CD8-positive, alpha-beta memory T cell (primary cell): ENCODE measurements at places on chromosomes 13 and 19.

DNA sequence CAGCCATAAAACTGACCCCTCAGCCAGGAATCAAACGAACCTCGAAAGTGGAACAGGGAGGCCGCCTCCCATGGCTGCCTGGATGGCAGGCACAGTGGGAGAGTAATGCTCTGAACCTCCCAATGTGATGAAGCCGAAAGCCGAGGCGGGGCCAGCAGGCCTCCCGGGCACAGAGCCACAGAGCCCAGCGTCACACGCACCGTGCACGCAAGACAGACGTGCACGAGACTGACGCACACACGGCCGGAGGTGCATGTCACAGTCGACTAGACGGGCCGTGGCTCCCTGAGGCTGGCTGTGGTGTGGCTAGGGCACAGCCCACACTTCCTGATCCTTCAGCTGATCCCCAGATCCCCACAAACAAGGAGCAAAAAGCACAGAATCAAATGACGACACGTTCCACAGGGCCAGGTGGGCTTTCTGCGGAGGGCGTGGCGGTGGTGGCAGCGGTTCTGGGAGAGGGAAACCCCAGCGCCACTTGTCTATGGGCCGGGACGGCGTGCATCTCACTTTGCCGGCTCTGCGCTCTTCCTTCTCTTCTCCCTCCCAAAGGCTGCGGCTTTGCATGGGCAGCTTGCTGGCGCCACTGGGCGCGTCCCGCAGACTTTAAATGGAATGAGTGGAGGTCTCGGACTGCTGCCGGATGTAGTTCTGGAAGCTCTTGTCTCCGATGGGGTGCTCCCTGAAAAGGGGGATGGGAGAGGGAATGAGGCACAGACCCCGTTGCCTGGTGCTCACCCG is 5.0 kb upstream of the C13orf46 start:
- DNase-seq: no peak

DNA sequence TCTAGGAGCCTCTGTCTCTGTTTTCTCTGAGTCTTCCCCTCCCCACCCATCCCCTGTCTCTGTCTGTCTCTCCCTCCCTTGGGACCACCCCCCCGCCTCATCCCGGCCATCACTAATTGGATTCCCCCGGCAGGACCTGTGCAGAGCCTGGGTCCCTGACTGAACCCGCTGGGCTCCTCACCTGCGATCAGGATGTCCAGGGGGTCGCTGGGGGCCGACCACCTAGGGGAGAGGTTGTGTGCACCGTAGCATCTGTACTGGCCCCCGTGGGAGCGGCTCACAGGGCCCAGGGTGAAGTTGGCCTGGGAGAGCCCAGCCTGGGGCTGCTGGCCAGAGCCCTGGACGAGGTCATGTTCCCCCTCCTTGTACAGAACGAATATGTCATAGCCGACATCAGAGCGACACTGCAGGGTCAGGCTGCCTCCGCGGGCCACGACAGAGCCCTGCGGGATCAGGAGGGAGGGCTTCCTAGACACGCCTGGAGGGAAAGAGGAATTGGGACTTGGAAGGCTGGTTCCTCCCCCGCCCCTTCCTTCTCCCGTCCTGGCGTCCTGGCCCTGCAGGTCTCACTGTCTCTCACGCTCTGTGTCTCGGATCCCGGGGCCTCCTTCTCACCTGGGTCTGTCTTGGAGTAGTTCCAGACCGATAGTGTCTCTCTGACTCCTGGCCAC is 1.8 kb downstream of the LILRB5 start:
- DNase-seq: no peak

GRCh38 chr13:97432917-97433726 is 847 bp upstream of the RAP2A start:
- peak; percentile 99 for DNase-seq

DNA sequence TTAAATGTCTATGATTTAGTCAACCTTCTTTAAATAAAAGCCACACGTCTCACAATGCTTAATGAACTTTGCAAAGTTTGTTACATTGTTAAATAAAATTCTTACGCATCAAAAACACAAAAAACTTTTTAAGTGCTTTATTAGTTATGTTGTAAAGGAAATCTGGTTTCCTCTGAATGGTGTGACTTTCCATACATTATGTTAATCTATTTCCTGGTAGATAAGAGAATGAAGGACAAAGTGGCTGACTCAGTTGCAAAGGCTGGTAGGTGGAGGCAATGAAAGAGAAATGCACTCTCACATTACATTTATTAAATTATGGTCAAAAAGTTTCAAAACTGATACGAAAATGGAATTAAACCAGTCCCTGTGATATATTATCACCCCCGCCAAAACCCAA is 15.9 kb downstream of the KLF12 start:
- DNase-seq: no peak

DNA sequence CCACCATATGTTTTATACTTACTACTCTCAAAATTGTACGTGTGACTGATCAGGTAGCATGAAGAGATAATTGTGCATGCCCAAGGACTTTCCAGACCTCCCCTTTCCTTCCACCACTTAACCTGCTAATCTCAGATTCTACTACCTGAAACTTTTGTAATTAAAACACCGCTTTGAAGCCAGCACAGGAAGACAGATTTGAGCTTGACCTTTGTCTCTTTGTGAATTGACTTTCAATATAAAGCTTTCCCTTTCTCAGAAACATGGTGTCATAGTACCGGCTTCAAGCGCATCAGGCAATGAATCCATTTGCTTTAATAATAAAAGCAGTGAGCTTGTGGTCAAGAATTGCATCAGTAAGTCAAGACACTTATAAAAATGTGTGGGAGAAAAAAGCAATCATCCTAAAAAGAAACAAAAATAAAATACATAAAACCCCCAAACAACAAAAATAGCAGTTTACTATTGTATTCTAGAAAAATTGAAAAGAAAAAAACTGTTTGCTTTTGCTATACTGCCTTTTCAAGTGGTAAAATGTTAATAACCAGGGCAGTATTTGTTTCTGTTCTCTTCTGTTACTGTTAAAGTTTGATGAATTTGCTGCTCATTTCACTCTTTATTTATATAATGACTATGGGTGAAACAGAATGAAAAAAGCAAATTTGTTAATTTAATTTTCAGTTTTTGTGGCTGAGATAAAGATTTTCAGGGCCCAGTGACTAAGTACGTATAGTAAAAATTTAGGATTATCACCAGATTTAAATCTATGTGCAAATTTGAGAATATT is 2075.3 kb downstream of the PCDH9 start:
- no peak for DNase-seq

DNA sequence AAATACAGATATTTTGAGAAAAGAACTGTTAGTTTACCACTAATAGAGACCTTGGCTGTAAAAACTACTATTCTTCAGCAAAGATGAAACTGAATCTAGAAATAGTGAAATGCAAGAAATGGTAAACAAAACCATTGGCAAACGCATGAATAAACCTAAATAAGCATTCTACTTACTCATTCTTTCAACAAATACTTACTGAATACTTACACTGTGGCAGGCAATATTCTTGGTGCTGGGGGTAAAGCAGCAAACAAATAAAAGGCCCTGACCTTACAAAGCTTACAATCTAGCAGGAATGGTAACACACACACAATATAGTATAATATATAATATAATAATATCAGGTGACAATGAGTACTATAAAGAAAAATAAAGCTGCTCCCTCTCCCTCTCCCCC is 38.7 kb downstream of the KATNAL1 start:
- no peak for DNase-seq

- DNase-seq: peak; percentile 80
These were observed 1.6 kb downstream of the RASIP1 start for GRCh38 chr19:48738557-48739403.

DNA sequence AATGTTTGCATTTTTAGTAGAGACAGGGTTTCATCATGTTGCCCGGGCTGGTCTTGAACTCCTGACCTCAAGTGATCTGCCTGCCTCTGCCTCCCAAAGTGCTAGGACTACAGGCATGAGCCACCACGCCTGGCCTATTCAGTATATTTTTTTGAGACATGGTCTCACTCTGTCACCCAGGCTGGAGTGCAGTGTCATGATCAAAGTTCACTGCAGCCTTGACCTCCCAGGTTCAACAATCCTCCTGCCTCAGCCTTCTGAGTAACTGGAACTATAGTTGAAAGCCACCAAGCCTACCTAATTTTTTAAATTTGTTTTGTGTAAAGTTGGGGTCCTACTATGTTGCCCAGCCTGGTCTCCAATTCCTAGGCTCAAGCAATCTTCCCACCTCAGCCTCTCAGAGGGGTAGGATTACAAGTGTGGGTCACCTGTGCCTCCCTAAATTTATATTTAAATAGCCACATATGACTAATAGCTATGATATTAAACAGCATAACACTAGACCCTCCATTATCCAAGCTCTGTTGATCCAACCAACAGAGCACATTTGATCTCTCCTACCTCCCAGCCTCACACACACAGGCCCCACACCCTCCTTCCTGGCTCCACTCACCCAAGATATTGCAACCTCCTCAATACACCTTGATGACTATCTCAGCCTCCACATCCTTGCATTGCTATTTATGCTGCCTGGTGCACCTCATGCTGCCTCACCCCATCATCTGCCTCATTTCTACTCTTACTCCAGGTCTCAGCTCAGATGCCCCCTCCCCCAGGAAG is 2.1 kb upstream of the CEACAM19 start:
- no peak for DNase-seq

DNA sequence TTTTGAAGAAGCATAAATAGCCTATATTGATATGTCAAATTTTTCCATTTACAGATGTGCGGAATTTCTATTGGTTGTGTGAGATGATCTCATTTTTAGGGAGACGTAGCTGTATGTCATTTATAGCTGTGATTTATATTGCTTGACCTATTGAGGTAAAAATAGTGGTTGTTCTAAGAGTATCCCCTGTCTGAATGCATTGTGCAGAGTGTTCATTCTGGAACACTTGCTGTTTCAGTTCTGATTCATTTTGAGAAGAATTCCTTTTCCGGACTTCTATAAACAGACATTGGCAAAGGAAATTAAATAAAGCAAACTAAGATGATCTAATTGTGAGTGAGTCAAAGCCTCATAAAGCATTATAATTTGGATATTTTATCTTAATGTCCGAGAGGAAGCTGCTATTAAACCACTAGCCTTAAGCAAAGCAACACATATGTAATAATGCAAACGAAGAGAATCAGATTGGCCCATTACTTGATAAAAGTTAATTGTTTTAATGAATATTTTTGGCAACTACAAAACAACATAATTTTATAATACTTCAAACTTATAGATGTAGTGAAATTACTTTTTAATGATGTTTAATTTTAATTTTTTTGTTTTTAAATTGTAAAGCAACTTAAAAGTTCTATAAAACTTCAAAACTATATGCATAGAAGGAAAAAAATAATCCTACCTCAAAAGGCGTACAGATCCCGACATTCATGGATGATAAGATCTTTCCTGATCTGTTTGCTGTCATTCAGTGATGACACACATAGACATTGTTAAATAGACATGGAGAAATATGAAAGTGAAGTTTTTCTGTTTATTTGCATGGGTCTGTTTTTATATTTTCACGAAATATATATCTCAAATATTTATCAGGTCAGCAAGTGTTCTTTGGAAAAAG is 942.6 kb upstream of the SLC10A2 start:
- no peak for DNase-seq

GRCh38 chr19:5250127-5250659 is 90.4 kb downstream of the PTPRS start:
- no peak for DNase-seq

DNA sequence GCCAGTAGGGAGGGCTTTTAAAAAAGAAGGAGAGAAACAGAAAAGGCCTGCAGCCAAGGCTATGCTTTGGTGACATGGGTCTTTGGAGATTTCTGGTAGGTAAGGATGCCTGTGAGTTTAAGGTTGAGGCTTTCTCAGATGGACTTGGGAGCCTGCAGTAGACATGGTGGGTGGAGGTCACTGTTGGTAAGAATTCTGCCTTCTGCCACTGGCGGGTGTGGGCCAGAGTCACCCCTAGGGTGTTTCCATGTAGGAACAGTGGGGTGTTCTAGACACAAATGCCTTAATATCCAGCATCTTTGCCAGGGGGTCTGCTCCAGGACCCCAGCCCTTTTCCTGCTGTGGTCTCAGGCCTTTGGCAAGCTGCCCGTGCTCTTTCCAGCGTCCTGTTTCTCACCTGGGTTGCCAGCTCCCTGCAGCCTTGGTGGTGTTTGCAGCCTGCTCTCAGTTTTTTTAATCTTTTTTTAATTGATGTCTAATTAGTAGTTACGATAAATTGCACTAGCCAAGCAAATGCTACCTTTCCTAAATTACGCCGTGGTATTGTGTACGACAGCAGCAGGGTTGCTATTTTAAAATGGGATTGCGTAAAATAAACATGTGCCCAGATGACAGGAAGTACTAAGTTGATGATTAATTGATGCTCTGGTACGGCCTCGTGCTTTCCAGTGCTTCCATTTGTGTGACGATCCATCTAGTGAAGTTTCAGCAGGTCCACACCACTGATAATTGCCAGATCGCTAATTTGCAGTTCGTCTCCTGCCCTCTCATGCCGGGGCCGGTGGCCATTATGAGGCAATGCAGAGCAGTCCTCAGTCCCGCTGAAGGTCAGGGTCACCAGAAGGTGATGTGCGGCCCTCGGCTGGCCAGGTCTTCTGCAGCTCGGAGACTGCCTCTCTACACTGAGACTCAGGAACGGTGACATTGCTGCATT is 35.3 kb upstream of the NPAS1 start:
- no peak for DNase-seq

DNA sequence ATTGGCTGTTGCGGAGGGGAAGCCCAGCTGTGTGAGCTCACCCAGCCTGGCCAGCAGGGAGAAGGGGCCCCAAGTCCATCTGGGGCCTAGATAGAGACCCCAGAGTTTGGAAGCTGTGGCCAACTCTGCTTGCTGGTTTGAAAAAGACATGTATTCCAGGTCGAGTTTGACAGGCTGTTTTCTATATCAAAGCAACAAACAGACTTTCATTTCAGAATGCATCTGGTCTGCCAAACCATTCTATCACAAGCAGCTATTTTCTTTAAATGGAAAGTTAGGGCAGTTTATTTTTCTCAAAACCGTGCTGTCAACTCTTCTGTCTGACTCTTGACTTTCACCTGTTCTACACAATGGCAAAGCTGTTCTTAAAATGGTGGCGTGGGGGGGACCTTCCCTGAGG is 185.8 kb downstream of the DCLK1 start:
- DNase-seq: no peak

DNA sequence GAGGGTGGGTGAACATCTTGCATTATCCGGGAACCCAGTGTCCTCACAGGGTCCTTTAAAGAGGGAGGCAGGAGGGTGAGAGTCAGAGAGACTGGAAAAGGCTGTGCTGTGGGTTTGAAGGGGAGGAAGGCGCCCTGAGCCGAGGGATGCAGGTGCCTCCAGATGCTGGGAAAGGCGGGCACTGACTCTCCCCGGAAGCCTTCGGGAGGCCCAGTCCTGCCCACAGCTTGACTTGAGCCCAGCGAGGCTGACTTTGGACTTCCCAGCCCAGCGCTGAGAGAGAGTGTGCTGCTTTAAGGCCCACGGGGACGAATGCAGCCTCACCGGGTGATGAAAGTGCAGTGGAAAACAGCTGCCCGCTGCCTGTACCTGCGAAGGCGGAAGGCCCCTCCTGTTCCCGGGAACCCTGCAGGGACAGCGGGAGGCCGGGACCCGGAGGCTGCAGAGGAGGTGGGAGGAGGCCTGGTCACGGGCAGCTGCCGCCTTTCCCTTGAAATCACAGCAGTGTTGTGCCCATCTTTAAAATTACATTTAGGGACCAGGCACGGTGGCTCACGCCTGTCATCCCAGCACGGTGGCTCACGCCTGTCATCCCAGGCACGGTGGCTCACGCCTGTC is 16.1 kb downstream of the REXO1 start:
- no peak for DNase-seq

GRCh38 chr13:91358387-91358782 is 10.9 kb downstream of the MIR17HG start:
- DNase-seq: no peak

GRCh38 chr19:3480383-3481091 is at the start of gene SMIM24:
TSS of gene SMIM24 (minus strand) at chr19:3480525. CDS start at chr19:3480463, 62 bp downstream.
- no peak for DNase-seq
